H1 (cell line): ENCODE measurements at places on chromosomes 2 and 18. TPM values are rescaled to one million over a fixed set of nuclear protein-coding genes. Genes with fewer than 3 reads are reported as not detected.
A peak's percentile ranks its signal among the peaks of the same experiment; 100 is the strongest.

Gene FZD7
- 176 and 280 TPM in 2 replicates for polyA plus RNA-seq

Gene DOK6
- 0.09 and 0.33 TPM in 2 replicates for polyA plus RNA-seq

Gene CRYBA2
- polyA plus RNA-seq = not detected in 2 replicates

Gene IL1F10
- polyA plus RNA-seq = not detected in 2 replicates

Gene RTP5
- 0.03 TPM in 1 of 2 replicates, not detected in the other for polyA plus RNA-seq

Gene FSIP2
- 0.17 and 0.47 TPM in 2 replicates for polyA plus RNA-seq

Gene SERPINB8
- 0.27 and 0.42 TPM in 2 replicates for polyA plus RNA-seq

Gene SNED1
- polyA plus RNA-seq = 1.9 and 2.6 TPM in 2 replicates

Gene GLB1L
- polyA plus RNA-seq = 3.7 and 4.0 TPM in 2 replicates

DNA sequence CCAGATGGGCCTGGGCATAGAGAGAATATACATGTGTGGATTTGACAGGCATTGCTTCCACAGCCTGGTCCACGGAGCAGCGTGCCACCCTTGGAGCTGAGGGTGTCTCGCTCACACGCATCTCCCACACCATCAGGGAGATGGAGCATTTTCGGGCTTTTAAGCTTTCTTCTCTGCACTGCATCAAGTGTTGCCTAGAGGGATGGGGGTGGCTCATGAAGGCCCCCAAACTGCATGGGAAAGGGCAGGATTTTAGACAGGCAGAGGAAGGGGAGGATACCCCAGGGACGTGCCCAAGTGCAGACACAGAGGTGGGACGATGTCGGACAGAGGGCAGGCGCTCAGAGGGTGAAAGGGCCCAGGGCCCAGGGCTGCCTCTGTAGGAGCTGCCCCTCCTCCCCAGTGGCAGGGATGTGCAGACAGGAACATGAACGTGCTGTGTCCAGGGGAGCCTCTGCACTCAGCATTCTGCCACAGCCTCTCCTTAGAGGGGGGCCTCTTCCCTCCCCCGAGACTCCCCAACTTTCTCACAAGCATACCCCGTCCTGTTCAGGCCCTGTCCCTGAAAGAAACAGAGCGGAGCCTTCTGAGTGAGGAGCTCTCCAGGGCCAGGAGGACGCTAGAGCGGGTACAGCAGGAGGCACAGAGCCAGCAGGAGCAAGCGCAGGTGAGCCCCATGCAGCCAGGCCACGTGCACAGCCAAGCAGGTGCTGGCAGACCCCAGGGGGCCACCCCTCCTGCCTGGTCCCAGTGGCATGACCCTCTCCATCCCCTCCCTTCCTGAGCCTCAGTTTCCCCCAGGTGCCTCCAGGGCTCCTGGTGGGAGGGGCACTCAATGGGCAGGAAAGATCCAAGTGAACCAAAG is 42.9 kb upstream of the SNED1 start:
- peak; percentile 43 for DNase-seq

DNA sequence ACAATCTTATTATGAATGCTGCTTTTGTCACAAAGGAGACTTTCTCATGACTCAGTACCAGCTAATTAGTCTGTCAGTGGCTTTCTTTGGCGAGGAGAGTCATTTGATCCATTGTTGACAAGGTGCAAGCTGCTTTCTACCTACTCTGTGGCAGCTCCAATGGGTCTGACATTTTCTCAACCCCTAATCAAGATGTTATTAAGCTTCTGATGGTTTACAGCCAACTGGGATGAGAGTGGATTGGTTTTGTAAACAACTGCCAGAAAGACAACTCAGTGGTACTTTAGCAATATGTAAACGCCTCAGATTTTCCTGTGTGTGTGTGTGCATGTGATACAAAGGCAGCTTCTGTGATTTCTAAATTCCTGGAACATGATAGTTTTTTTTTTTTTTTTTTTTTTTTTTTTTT is 8.2 kb upstream of the CLIP4 start:
- no peak for DNase-seq

DNA sequence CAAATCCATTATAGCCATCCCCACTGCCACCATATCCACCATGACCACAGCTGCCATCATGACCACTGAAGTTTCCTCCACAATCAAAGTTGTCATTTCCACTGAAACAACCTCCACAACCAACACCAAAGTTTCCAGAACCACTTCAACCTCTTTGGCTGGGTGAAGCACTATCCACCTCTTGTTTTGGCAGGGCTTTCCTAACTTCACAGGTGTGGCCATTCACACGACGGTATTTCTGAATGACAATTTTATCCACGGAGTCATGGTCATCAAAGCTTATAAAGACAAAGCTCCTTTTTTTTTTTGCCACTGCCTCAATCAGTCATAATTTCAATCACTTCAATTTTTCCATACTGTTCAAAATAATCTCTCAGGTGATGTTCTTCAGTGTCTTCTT is 89.8 kb upstream of the UGP2 start:
- no peak for DNase-seq

GRCh38 chr18:45733535-45733934 is 9.6 kb downstream of the SLC14A1 start:
- DNase-seq = peak; percentile 19

- DNase-seq = no peak
Measured at GRCh38 chr2:237418300-237418699, 4.3 kb upstream of the COL6A3 start.

DNA sequence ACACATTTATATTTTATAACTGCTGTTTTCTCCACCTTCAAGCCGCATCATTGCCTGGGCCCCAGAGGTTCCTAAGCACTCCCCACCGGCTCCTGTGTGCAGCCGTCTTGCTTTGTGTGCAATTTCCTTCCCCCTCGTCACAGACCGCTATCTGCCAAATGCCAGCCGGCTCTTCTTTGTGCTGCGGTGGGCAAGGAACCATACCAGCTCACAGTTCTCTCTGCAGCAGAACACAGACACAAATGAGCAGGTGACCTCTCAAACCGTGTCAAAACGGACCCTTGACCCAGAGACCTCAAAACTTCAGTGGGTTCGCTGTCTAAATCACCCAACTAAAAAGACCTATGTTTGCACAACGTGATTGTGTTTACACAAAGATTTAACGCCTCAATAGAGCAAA is 58.2 kb downstream of the KLF7 start:
- no peak for DNase-seq

DNA sequence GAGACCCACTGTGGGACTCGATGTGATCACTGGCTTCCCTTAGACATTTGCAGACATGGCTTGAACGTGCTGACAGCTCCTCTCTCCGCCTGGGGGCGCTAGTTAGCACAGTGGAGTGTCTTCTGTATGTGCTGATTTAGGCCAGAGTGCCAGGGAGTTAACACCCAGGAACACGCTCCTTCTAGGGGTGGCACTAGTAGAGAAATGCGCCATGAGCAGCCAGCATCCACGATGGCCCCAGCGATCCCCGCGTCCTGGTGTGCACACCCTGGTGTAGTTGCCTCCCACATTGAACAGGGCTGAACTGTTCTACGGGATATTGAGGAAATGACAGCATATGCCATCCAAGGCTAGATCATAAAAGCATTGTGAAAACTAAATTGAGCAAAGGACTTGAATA is 11.4 kb upstream of the NMUR1 start:
- no peak for DNase-seq

- DNase-seq = no peak
Measured at GRCh38 chr18:36592282-36592681, 236.5 kb downstream of the TPGS2 start.

DNA sequence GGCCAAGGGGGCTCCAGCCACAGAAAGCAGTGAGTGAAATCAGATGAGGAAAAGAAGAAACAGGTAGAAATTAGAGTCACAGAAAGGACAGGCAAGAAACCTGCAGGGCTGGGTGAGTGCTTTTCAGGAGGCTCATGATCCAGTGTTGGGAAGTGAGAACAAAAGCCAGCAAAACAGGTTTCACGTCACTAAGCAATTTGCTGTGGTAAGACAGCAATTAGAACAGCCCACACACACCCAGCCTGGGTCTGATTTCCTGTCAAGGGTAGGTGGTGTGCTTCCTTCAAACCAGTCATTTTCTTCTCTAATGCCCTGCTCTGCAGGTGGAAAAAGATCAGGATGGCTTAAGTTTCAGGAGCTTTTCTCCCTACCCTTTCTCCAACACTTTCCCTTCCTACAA is 52.9 kb upstream of the XDH start:
- no peak for DNase-seq

GRCh38 chr2:53210538-53210937 is 557.1 kb upstream of the CHAC2 start:
- DNase-seq = no peak

- DNase-seq = no peak
Measured at GRCh38 chr2:58569475-58570185, 328.5 kb upstream of the FANCL start.

DNA sequence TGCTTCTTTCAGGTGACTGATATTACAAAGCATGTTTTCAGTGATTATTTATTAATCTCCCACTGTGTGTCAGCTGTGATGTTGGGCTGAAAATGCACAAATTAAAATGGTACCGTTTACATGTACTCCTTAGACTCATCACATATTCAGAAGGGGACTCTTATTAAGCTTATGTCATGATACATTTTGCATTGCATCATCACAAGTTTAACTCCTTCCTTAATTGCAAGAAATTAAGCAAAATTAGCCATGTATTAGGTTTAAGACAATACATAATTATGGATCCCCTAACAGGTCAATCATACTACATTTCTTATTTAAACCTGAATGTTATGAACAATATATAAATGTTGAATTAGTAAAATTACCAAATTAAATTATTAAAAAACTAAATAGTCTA is 899.1 kb downstream of the TMEM182 start:
- DNase-seq = no peak

DNA sequence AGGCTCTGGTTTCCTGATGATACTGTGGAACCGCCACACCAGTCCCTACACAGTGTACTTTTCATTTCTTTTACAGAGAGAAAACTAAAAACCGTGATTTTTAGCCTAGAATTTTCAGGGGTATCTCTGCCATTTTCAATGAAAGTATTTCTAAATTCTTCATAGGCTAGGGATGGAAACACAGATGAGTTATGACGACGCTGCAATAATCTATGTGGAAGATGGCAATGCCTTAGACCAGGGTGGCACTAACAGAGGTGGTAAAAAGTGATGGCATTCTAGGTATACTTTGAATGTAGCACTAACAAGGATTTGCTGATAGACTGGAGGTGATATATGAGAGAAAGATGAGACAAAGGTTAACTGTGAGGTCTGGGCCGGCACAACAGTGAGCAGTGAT is 56.5 kb downstream of the TTC21B start:
- DNase-seq = no peak

DNA sequence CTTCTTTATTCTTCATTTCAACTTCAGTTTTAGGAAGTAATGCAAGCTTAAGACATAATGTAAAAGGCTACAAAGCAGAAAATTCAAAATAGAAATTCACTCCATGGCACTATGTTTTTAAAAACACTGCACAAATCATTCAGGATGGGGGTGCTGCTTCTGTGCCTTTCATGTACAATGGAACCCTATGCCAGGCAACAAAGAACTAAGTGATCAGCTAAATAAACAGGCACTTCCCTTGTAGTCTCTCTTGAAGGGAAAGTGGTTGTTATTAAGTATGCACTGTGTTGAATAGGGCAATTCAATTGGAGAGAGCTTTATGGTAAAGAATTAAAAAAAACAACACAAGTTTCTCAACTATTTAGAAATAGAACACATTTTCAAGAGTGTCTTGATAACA is 10.9 kb upstream of the ERBB4 start:
- no peak for DNase-seq

- DNase-seq = no peak
Measured at GRCh38 chr2:240203031-240203787, 62.8 kb upstream of the OTOS start.

DNA sequence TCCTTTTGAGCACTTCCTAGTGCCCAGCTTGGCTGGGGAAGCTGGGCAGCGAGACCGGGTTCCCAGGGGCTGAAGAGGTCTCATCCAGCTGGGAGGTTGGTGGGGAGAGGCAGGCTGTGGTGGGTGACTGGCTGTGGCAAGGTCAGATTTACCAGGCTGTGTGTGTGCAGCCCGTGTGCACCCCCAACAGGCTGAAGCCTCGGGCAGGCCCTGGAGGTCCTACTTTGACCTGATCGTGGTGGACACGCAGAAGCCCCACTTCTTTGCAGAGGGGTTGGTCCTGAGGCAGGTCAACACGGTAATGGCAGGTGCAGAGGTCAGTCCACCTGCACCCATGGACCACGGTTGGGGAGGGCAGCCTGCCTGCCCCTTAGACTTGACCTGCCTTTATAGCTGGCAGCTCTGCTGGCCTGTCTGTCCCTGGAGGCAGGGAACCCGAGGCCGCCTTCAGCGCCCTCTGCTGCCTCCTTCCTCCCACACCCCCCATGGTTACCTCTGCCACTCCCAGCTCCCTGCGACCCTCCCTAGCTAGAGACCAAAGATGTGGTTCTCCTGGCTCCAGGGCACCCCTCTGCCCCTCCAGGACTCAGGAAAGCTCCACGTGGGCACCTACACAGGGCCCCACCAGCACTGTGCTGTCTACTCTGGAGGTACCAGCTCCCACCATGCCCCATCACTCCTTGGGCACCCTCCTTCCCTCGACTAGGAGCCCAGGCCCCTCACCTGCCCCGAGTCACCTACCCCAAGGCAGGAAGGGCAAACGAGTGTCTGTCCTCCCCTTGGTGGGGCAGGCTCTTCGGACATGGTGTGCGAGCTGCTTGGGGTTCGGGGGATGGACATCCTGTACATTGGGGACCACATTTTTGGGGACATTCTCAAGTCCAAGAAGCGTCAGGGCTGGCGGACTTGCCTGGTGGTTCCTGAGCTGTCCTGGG is 4.0 kb downstream of the NT5DC4 start:
- no peak for DNase-seq

DNA sequence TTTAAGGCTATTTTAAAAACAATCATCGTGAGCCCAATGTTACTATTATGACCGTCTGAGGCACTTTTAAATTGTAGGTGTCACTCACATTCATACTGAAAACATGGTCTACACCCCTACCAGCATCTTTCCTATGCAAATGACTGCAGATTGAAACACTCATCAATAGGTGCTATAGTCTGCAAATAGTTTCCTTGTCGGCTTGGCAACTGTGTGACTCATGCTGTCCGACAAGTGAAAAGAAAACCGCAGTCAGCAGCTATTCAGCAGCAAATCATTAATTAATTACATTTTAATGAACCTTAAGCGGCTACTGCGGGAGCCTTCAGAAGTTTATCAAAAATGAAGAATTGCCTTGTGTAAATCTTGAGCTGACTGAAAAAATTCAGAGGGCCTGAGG is 134.4 kb downstream of the FIGN start:
- DNase-seq = no peak

DNA sequence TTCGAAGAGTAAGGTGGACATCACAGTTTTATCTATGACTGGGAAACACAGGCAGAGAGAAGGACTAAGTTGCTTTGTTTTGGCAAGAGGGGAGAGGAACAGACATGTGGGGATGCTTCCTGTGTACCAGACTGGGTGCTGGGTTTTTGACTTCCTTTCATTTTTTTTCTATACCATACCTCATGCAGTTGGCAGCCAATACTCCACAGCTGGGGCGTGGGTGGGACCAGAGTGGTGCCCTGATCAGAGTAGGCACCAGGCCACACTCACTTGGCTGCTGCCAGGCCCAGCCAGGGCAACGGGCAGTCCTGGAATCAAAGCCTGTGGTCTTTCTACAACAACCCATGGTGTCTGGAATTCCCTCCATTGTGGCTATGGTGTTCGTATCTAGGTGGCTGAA is 45.2 kb downstream of the SH3RF3 start:
- no peak for DNase-seq

DNA sequence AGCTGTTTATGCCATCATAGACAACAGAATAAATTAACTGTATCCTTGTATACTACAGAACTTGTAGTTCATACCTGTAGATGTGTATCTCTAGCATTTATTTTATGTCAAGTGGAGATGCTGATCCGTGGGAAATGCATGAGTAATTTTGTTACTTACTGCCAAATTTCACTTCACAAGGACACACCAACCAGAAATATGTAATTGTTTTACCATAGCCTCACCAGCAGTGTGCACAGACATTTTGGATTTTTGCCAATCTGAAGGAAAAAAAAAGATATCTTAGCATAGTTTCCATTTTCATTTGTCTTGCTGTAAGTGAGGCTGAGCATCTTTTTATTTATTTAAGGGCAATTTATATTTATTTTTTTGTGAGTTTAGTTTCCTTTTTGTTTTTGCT is 265.1 kb upstream of the OSR1 start:
- no peak for DNase-seq
